Upper lobe of right lung (tissue), 1 donor: ENCODE measurements at places on chromosomes 5 and 9.

DNA sequence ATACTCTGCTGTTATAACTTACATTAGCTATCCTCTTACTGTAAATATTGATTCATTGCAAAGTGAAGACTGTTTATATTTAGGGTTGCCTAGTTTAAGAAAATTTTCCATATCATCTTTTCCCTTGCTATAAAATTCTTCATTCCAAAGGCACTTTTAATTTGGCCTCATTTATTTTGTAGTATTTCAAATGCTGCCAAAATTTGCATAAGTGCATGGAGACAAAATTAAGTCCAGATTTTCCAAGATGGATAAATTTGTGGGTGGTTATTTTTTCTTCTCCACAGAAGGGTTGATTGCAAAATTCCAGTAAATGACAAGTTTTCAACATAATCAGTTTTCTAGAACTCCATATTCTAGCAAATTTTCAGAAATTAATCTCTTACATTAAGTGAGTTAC is 141.5 kb upstream of the MTAP start:
- no peak for DNase-seq

GRCh38 chr9:6829536-6829935 is 71.8 kb downstream of the KDM4C start:
- DNase-seq: no peak

GRCh38 chr5:138720840-138721239 is 32.4 kb upstream of the CTNNA1 start:
- DNase-seq: no peak

- DNase-seq: no peak
Observed at GRCh38 chr5:149317281-149318048, 27.8 kb upstream of the GRPEL2 start.

DNA sequence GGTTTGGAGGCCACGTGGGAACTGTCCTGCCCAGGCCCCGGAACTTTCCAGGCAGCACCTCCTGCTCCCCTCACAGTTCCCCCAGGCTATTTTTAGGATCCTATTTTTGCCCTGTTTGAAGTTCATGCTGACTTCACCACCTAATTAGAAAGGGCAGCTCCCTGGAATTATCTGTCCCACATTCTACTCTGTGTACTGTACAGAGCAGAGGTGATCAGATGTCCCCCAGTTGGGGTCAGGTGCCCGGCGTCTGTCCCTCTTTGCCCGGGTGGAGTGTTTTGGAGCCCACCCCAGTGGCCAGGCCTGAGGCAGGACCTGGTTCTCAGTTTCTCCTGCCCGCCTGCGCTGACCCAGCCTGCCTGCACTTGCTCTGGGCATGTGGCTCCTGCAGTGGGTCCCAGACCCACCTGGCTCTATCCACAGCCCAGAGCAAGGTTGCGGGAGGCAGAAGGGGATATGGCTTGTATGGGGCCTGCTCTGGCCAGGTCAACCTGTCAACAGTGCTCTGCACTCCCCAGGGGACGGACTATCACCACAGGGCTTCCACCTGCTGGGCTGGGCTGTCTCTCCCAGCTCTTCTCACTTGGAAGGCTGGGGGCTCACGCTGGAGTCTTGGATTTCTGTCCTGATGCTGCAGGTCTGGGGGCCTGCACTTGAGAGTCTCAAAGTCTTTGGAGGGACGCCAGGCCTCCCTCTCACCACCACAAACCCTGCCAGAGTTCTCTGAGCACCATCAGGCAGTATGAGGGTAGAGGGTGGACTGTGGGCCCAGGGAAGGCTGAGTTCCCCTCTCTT is 268.3 kb downstream of the GADD45G start:
- DNase-seq: peak; percentile 50

GRCh38 chr5:122704247-122705036 is 70.4 kb upstream of the SNX2 start:
- no peak for DNase-seq

GRCh38 chr9:34628656-34629490 is at the start of gene ARID3C:
Gene ARID3C (minus strand): TSS chr9:34629066. CDS start chr9:34628014, 1,052 bp downstream.
- peak; percentile 75 for DNase-seq

GRCh38 chr9:105930011-105930627 is 235.8 kb downstream of the TMEM38B start:
- no peak for DNase-seq

DNA sequence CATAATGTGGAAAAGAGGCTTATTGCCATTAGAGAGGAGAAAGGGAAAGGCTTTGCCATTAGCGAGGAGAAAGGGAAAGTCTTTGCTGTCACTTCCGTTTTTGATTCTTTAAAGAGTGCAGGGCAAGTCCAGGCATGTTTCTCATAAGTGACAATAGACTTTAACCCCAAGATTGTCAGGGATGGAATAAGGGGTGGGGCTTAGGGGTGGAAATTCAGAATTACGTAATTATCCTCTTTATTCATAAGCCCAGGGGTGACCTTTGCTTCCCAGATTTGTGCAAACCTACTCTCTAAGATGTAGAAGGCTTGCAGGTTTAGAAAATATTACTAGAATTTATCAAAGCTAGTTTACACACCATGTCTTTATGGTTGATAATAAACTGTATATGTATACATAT is 2.3 kb upstream of the PLK2 start:
- no peak for DNase-seq

DNA sequence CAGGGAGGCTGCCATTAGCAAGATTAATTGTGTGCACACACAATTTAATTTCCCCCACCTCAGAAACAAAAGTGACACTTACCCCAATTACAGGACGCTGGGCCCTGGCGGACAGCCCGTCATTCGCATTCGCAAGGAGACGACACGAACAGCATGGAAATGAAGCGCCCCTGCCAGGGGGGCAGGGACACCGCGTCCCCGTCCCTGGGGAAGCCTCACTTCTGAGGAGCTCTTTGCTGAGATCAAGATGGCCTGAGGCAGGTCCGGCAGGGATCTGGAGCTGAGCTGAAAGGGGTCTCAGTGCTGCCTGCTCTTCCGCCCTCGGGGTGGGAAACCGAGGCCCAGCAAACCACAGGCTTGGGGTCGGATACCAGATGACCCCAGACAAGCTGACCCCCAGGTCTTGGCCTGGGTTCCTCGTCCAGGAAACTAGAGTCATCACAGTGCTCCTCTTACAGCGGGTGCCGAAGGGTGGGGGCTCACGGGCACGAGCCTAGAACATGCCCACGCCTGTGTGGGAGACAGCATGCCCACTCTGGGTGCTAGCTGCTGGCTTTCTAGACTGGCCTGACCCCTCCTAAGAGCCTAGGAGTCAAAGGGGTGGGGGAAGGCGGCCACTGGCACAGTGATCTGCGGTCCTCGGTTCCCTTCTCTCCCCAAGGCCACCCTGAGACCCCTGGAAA is 103.2 kb downstream of the VAV2 start:
- DNase-seq: no peak

DNA sequence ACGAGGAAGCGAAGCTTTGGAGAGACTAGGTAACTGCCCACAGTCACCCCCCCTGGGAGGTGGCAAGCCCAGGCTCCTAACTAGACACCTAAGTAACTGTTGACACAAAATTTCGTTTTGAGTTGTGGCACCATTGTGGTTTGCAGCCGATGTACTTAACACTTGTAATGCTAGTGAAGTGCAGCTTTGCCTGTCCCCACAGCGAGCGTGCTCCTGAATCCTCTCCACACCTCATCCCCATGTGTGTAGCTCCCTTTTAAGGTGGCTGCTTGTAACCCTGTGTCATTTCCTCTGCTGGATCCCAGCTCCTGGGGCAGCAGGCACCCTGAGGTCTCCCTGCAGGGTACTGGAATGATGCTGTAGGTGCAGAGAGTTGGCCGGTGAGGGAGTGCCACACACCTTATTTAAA is 114.9 kb downstream of the TRIO start:
- DNase-seq: no peak

GRCh38 chr9:71119746-71120145 is 1.7 kb downstream of the TRPM3 start:
- no peak for DNase-seq

DNA sequence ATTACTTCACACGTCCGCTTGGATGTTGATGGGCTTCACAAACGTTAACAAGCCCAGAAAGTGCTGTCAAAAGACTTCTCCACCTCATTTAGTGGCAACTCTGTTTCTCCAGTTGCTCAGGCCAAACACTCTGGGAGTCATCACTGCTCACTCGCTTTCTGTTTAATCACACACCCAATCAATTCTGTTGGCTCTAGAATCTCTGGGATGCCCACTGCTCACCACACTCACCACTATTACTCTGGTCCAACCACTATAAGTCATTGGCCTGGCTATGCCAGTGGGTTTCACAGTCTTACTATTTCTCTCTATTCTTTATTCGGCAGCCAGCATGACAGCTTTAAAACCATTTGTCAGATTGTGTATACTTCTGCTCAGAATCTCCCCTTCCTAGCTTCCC is 163.5 kb downstream of the KDM4C start:
- DNase-seq: no peak

DNA sequence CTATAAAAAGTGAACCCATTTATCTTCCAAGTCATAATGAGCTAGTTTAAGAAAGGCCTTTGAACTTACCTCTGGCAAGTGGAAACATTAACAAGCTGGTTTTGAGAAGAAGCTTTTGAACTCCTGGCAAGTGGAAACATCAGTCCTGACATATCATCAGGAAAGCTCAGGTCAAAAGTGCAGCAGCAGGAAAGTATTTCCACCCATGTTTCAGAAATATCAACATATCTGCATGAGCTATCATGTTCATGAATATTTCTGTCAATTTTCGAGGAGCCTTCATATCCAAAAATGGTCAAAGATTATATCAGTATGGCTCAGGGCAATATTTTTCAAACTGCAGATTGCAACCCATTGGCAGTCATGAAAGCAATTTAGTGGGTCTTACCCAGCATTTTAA is 133.9 kb downstream of the PLK2 start:
- no peak for DNase-seq

- DNase-seq: peak; percentile 72
Observed at GRCh38 chr9:98081477-98082219, 25.1 kb downstream of the NANS start.

- DNase-seq: no peak
Observed at GRCh38 chr9:136255896-136256890, 10.6 kb upstream of the QSOX2 start.

DNA sequence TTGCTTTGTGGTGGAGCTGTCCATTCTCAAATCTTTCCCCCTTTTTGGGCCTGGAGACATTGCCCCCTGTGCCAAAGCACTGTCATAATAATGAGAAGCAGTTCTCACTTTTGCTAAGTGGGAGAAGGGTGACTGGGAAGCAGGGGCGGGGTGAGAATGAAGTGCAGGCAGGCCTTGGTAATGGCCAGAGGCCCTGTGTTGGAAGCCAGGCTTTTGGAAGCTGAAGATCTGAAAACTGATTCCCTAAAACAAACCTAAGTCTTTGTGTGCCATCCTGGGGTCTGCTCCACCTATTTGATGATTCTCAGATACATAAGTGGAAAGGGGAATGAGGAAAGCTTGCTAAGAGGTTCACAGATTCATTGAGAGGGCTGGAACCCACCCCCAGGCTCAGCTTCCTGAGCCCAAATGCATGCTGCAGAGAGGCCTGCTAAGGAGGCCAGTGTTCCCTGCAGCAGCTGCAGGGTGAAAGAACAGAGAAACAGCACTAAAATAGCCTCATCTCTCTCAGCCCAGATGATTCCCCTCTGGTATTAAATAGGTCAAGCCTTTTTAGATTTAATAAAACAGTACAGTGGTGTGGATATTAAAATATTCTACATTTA is 75.0 kb downstream of the NSG2 start:
- no peak for DNase-seq

DNA sequence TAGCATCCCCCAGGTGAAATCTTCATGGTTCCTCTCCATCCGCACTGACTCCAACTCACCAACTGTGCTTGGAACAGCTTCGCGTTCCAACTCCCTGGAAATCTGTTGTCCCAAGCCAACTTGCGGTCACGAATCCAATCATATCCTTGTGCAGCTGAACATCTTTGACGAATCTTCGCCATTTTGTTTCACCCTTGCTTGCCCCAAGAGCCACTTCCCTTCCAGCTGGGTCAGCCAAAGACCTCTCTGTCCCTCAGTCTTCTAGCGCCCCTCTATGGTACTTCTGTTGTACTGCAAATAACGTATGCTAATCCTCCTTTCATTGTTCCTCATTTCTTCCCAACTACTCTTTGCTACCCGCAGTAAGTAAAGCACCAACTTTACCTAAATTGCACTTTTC is 61.0 kb upstream of the TARS1 start:
- DNase-seq: no peak

DNA sequence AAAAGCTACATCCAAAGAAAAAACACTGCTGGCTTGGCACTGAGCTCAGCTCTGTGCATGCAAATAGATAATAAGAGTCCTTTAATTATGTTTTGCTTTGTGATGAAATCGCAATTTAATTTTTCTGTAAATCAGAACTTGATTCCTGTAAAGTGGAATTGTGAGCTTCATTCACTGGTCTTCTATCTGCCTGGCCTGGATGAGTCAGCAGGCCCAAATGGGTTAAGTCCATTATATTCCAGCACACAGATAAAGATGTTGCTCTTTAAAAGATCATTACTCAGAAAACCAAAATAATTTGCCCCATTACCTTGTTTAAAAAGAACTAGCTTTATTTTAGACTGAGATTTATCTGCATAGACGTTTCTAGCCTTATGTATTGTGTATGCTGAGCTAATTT is 90.4 kb downstream of the CARTPT start:
- DNase-seq: no peak

DNA sequence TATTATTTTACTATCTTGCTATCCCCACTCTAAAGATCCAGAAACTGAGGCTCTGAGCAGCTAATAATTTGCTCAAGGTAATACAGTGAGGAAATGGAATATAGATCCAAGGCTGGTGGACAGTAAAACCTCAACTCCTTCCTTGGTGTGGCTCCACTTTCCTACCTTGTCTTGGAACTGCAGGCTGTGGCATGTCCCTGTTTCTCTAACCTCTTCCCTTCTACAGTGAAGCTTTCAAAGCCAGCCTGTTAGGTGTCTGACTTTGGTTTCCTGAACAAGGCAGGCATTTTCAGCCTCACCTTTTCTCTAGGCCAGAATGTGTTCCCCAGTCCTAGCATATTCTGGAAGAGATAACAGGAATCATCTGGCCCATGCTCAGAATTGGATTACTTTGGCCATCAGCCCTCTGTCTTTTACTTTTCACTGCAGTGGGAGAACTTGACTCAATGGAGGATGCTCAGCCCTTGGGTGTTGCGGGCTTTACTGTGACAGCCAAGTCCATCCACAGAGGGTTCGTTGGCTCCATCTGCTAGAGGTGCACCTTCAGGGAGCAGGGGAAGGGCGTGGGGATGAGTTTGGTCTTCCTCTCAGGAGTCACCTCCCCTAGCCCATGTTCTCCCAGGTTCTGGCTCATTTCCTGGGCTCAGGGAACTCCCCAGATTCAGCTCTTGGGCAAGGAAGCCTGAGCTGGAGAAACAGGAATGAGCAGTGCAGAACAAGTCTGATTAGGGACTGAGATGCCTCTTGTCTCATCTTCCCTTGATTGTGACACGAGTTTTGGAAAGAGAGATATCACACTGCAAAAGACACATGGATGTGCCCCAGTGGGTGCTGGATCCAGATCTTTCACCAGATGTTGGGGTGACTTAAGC is 1.1 kb downstream of the NIPAL4 start:
- DNase-seq: no peak

DNA sequence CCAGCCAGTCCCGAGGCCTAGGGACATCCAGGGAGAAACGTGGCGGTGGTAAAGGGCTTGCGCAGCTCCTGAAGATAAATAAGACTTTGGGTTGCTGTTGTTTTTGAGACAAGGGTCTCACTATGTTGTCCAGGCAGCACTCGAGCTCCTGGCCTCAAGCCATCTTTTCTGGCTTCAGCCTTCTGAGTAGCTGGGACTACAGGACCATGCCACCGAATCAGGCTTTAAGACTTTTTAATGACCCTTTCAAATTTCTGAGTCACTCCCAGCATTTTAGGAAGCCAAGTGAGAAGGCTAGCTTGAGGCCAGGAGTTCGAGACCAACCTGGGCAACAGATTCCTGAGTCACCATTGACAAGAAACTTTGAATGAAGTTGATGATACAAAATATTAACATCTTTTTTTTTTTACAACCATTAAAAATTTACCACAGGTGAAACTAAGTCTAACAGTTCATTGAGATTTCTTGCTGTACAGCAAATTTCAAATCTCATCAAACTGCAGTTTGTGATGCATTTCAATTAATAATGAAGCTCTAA is 817 bp upstream of the GNE start:
- DNase-seq: no peak
